ENCODE measurements at places on chromosomes 2 and 18.
A peak's percentile ranks its signal among the peaks of the same experiment; 100 is the strongest.

DNA sequence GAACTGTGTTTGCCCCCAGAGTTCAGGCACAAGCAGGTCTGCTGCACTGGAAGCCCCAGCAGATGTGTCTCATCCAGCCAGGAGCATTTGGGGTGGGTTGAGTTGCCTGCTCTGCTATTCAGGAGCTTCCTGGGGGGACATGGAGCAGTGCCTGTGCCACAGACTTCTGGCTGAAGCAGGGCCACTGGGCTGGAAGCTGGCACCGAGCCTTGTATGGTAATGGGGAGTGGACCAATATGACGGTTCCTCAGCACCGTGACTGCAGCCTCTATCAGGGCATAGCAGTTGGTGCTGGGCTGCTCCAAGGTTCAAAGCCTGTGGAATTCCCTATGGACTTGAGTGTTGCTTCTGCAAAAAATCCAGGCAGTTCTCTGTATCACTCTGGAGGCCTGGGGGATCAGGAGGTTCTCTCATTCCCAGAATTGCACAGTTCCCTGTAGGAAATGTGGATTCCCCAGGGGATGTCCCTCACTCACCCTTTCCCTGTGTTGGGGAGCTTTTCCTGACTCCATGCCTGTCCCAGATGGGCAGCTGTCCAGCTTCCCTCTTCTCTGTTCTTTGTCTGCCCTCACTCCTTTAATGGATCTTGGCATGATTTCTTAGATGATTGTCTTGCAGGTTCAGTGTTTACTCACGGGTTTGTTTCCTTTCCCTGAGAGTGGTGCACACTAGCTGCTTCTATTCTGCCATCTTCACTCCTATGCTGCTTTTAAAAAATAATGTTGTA is 37.2 kb upstream of the THSD7B start:
- peak; percentile 39 for ATAC-seq

GRCh38 chr2:240887631-240888030 is 8.3 kb downstream of the MAB21L4 start:
- ATAC-seq, result no peak

DNA sequence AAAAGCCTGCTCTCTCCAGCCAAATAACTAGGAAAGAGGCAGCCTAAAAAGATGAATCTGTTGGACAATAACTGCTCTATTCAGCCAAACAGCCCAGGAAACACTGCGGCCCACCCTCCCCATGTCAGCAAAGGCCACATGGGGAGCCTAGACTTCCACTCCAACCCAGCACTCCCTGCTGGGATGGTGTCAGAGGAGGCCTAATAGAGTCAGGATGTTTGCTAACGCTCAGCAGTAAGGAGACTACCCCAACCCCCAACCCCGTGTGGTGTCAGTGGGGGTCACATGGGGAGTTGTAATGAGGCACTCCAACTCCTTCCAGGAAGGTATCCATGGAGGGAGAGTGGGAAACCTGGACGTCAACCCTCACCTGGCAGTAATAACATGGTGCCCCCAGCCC is 41.6 kb downstream of the ZBTB7C start:
- no peak for ATAC-seq

- no peak for ATAC-seq
Measured at GRCh38 chr2:85804583-85804982, 50.8 kb downstream of the ATOH8 start.

GRCh38 chr2:194946826-194947225 is 710.2 kb upstream of the SLC39A10 start:
- ATAC-seq, result no peak

- ATAC-seq, result no peak
Measured at GRCh38 chr2:232877940-232878511, 8.0 kb downstream of the SNORC start.

GRCh38 chr2:501130-501529 is 176.1 kb downstream of the TMEM18 start:
- ATAC-seq, result no peak

- ATAC-seq, result no peak
Measured at GRCh38 chr18:75214766-75215510, 4.3 kb downstream of the TSHZ1 start.

DNA sequence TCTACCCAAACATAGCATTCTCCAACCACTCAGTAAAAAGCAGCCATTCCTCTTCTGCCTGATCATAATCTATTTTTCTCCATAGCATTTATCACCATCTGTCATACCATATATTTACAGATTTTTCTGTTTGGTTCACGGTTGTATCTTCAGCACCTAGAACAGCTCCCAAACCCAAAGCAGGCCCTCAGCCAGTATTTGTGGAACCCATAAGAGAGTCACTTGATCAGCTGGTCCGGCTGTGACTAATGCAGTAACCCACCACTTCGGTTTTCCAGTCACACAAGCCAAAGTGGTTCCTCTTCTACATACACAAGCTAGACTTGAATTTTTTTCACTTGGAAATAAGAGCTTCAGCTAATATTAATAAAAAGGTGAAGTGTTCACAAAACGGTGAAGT is 511.6 kb upstream of the CELF4 start:
- ATAC-seq, result no peak

Data from stimulated activated memory B cell treated with anti-CD40 and anti-IgM and Interleukin-4, amounts not matched to agents 10 μg/mL and 1 μg/mL and 100 μg/mL, for 72 hours (primary cell).